ENCODE measurements at places on chromosomes 7 and 10.

- no peak for DNase-seq
Observed at GRCh38 chr7:103989785-103990767, 618 bp upstream of the RELN start.

- no peak for DNase-seq
Observed at GRCh38 chr7:148434181-148434757, 156.3 kb upstream of the C7orf33 start.

- no peak for DNase-seq
Observed at GRCh38 chr10:127612-128432, 7.4 kb upstream of the ZMYND11 start.

DNA sequence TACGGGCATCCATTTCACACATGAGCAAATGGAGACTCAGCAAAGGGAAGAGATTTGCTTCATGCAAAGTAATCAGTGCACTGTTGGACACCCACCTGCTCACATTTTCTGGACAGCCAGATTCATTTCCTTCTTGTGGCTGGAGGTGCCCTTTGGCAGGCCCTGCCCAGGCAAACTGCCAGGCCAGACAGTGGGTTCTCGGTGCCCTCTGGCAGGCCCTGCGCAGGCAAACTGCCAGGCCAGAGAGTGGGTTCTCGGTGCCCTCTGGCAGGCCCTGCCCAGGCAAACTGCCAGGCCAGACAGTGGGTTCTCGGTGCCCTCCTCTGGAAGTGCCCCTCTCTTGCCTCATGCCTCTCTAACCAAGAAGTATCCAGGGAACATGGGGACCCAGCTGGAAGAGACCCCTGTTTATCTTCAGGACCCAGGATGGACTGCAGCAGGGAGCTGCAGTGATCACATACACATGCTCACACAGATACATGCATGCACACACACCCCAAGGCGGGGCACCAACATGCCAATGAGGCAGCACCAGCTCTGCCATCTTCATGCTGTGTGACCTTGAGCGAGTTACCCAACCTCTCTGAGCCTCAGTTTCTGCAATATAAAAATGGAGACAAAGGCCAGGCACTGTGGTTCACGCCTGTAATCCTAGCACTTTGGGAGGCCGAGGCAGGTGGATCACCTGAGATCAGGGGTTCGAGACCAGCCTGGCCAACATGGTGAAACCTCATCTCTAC lies 67.1 kb downstream of the OAT start:
- no peak for DNase-seq

- DNase-seq: no peak
Observed at GRCh38 chr7:101453617-101454016, 90.9 kb downstream of the COL26A1 start.

GRCh38 chr10:10587744-10588393 lies 429.8 kb upstream of the CELF2 start:
- no peak for DNase-seq

DNA sequence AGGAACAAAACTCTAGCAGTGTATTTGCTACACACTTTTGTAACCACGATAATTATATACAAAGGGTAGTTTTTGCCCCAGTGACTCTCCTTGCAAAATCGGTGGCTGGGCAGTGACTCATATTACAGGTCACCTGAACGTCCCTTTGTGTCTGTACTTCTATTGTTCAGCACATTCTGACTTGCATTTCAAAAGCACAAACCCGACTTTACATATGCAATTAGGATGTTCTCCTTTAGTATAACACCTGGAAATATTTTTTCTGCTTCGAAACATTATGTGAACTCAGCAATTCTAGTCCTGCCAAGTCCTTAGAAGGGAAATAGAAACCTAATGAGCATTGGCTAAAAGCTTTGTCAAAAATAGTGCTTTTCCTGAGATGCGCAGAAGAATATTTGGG lies 6.0 kb downstream of the PRR15 start:
- DNase-seq: no peak

DNA sequence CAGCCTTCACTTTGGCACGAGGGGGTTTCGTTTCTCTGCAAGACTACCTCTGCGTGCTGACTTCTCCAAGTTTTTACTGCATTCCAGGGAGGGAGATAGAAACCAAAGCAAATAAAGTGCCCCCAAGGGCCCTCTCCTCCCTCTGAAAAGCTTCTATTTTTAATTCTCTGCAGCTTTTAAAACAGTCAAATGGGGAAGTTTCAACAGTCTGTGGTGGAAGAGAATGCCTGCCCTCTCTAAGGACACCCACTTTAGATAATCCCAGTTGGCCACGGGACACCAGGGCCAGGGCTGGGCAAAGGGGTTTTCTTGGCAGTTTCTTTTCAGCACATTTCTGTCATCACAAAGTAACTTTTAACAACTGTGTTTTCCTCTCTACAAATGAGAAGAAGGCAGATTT lies 386.7 kb upstream of the NPVF start:
- DNase-seq: no peak

- no peak for DNase-seq
Observed at GRCh38 chr10:90440870-90441269, 417.0 kb downstream of the HTR7 start.

GRCh38 chr10:31866118-31866670 lies 62.4 kb downstream of the ARHGAP12 start:
- DNase-seq: no peak

DNA sequence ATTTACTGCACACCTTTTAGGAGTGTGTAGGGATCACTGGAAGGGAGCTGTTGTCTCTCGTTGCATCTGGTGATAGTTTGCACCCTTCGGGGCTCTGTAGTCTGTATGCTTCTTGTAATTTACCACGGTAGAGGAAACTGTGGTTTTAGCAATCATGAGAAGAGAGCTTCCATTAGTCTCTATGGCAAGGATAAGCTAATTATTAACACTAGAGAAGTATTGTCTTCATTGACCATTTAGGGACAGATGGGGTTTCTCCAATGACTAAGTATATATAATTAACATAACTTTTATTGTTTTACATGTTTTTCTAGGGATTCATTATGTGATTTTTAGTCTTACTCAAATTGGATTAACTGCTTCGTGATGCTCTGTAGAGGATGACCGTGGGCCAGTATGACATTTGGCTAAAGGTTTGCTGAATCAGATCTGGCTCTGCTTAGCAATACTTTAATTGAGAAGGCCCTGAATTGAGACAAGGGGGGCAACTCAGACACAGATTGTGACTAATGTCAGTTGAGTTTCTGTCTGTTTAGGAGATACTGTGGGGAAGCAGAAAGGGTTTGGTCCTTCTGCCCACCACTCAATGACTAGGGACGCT lies 8.7 kb downstream of the SLC18A2 start:
- DNase-seq: no peak

GRCh38 chr10:44478876-44479705 lies 94.2 kb upstream of the CXCL12 start:
- no peak for DNase-seq

- no peak for DNase-seq
Observed at GRCh38 chr10:110409926-110410325, 87.8 kb upstream of the DUSP5 start.

GRCh38 chr7:57821438-57822382 lies 371.7 kb downstream of the ZNF716 start:
- DNase-seq: no peak

GRCh38 chr7:113141803-113142202 lies 23.4 kb upstream of the SMIM30 start:
- no peak for DNase-seq

- DNase-seq: no peak
Observed at GRCh38 chr10:69506834-69507713, 55.8 kb downstream of the TSPAN15 start.

DNA sequence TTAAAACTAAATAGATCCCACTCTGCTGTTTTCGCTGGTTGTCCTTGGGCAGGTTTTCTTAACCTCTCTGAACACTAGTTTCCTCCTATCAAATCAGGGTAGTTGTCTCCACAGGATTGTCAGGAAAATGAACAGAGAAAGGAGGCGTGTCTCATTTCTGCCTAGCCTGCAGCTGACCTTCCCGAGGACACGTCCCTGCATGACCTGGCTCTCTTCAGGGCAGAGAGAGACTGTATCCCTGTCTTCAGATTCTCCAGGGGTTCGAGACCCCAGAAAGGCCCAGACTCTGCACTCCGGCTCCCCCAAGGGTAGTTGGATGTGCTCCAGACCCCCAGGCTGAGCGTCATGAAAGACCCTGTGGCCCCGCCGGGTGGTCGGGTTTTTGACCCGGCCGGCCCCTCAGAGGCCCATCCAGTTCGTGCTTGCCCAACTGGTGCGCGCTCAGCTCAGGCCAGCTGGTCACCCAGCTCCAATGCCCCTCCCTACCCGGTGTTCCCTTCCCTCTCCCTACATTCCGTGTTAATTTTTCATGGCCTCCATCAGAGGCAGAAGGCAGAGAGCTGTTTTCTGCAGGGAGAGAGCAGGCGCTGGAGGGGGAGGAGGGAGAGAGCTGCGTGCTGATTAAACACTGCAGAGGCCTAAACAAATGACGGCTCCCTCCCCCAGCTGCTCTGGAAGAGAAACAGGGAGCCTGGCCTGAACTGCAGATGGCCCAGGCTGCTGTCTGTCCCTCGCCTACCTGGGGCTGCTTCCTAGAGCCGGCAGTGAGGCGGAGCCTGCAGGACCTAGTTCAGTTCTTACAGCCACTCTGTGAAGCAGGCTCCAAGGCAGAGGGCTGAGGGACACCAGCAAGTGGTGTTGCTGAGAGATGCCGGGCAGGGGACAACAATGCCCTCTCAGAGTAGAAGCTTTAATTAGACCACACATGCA lies 86.2 kb upstream of the PPIF start:
- DNase-seq: no peak

- DNase-seq: no peak
Observed at GRCh38 chr10:5603848-5604170, 62.6 kb downstream of the ASB13 start.

DNA sequence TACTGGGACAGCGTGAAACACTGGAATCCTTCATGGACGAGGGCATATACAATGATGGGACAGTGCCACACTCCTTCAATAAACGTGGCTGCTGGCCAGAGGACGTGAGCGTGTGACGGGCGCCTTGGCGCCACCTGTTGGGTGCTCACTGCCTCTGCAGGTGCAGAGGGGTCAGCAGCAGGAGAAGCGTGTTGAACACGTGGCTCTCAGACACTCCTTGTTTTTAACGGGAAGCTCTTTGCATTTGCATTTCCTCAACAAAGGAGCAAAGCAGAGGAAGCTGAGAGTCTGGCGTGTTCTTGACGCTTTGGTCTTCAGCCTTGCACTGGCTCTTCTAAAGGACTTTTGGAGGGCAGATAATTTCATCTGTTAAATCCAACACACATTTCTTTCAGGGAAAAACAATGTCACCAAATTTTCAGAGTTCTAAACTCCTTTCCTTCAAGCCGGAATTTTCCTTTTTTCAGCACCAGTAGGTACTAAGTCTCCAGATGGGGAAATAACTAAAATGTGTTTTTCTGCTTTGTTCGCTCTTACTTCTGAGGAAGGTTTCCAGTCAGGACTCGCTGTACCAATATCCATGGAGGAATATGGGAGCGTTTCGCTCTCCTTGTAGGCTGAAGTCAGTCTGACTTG lies 2.9 kb upstream of the GET4 start:
- peak; percentile 46 for DNase-seq

- no peak for DNase-seq
Observed at GRCh38 chr7:104530251-104530650, 201.8 kb downstream of the LHFPL3 start.

- DNase-seq: no peak
Observed at GRCh38 chr7:37416378-37417106, 32.1 kb downstream of the ELMO1 start.

DNA sequence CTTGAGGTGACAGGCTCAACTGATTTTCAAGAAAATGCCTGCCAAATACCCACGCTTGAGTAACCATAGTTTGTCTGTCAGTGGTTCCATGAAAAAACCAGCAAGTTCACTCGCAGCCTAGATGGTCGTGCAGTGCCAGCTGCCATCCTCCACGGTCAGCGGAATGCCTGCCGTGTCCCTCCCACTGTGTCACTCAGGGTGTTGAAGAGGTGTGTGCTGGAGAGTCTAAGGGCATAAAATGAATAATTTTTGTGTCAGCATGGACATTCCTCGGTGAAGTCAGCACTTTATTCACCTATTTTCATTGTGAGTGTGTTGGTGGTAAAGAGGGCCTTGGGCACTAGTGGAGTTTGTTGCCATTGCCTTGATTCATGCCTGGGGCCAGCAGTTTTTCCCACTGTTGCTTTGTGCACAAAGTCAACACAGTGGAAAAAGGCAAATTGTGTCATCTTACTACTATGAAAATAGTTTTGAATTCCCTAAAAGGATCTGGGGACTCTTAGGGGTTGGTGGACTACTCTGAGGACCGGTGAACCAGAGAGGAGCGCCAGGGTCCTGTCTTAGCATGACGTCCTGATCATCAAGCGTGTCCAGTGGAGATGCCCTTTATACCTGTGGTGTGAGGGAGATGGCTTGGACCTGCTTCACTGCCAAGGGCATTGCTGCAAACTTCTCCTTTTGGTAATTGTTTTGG lies 17.6 kb downstream of the MINDY4 start:
- DNase-seq: no peak

- DNase-seq: no peak
Observed at GRCh38 chr7:22361795-22362194, 4.8 kb upstream of the RAPGEF5 start.

DNA sequence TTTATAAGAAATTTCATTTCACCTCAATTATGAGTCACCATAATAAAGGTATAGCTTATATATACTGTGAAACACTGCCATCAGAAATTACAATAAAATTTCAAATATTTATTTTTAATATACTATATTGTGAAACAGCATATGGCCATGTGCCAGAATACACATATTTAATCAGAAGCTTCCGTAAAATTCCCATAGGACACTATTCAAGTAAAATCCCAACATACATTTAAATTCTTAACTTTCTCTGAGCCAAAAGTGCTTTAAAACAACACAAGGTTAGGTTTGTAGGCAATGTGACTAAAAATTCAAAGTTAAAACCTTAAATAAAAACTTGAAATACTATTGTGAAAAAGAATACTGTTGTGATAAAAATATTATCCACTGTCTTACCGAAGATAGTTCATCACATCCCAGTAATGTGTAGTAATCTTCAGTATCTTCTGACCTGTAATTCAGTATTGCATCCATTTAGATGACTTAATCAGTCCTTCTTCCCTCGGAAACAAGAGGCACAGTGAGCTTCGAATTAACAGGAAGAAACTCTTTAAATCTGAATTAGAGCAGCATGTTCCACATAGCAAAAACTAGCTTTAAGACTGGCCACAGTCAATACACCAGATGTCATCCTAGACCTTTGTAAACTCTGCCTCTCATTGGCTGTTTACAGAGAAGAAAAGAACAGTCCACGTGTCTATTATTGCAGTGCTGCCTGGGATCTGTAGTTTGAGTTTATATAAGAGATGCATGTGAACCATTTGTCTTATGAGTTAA lies at the start of gene DNAJC12:
DNAJC12 (minus strand) TSS at position 648 of the 774 bp plus-strand sequence; CDS start at position 471, 177 bp downstream.
- DNase-seq: no peak

DNA sequence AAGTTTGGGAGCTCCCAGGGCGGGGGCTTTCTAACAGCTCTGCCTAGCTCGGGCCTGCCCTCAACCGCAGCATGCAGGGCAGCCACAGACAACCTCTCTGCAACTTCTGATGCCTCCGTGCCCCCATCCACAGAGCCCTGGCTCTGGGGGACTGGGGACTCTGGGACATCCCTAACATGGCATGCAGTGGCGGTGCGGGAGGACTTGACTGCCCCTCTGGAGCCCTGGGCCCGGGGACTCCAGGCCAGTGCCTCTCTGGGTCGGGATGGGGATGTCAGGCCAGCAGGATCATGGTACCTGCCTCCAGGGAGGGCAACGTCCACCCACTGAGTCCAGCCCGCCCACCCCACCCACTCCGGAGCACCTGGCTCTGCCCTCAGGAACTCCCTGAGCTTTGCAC lies 520 bp upstream of the AQP1 start:
- DNase-seq: no peak
